ENCODE measurements at places on chromosomes 7 and 10. TPM values are rescaled to one million over a fixed set of nuclear protein-coding genes. Genes with fewer than 3 reads are reported as not detected.

DNA sequence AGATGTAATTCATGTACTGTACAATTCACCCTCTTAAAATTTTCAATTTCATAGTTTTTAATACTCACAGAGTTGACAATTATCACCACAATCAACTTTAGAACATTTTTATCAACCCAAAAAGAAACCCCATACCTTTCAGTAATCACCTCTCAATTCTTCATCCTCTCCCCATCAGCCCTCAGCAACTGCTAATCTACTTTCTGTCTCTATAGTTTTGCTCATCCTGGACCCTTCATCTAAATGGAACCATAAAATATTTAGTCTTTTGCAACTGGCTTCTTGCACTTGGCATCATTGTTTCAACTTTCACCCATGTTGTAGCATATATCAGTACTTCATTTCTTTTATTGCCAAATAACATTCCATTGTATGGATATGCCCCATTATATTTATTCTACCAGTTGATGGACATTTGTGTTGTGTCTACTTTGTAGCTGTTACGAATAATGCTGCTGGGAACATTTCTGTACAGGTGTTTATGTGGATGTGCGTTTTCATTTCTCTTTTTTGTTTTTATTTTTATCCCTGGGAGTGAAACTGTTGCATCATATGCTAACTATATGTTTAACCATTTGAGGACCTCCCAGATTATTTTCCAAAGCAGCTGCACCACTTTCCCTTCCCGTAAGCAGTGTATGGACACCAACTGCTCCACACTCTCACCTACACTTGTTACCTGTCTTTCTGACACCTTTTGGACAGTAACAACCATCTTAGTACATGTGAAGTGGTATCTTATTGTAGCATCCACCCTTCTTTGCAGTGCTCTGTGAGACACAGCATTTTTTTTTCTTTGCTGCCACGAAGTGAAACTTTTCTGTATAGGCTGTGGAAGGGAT, 65.4 kb upstream of the APBB1IP start:
- no peaks in the 10 kb centered on the region for H3K27me3 ChIP-seq
- no peaks in the 10 kb centered on the region for H3K36me3 ChIP-seq
- H3K27ac ChIP-seq, result no peak overlapping the region
- H3K4me3 ChIP-seq, result no peak overlapping the region
- DNase-seq, result no peak
- H3K4me1 ChIP-seq, result no peaks in the 10 kb centered on the region

GRCh38 chr10:16741540-16741939, 75.7 kb downstream of the RSU1 start:
- no peak overlapping the region for H3K4me3 ChIP-seq
- H3K27ac ChIP-seq, result no peak overlapping the region
- no peak for DNase-seq
- no peaks in the 10 kb centered on the region for H3K4me1 ChIP-seq
- H3K36me3 ChIP-seq, result peaks cover 1% of the 10 kb centered on the region

GRCh38 chr7:28573651-28574301, 161.5 kb downstream of the CREB5 start:
- no peaks in the 10 kb centered on the region for H3K36me3 ChIP-seq
- peak; percentile 54 for DNase-seq
- H3K27me3 ChIP-seq, result no peaks in the 10 kb centered on the region
- H3K27ac ChIP-seq, result no peak overlapping the region
- no peaks in the 10 kb centered on the region for H3K4me1 ChIP-seq

DNA sequence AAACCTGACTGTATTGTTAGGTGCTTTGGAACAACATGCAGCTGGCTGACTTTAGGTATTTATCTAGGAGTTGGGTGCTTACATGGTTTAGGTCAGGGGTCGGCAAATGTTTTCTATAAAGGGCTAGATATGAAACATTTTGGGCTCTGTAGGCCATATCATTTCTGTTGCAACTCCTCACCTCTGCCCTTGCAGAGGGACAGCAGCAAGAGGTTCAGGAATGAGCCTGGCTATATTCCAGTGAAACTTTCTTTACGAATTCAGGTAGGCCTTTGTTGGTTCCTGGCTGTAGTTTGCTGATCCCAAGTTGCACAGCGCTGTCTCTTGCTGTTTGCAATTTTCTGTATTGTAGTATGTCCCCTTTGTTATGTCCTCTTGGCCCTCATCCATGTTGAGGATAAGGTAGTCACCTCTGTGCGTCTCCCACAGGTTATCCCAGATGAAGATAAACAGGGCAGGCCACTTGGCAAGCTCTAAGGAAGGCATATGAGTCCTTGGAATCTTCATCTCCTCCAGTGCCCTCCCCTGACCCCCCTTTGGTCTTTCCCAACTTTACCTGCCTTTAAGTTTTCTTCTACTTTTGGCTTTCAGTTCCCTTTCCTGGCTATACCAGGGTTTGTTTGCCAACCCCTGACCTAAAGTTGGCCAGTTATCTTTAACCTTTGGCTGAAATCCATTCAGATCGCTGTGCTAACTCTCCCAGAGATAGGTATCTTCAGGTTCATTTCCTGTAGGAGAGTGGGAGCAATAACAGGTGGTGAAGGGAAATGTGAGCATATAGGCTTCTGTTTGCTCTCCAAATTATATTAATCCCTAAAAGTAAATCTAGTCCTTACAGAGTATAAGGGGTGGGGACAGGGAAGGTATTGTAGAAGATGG, 36.1 kb downstream of the SGPL1 start:
- peaks cover 13% of the 10 kb centered on the region for H3K4me1 ChIP-seq
- no peak overlapping the region for H3K4me3 ChIP-seq
- no peaks in the 10 kb centered on the region for H3K27me3 ChIP-seq
- DNase-seq, result no peak

GRCh38 chr10:6597478-6597877, 17.4 kb upstream of the PRKCQ start:
- H3K4me3 ChIP-seq, result no peak overlapping the region
- peaks cover 2% of the 10 kb centered on the region for H3K4me1 ChIP-seq
- DNase-seq, result no peak
- no peaks in the 10 kb centered on the region for H3K36me3 ChIP-seq
- H3K27ac ChIP-seq, result no peak overlapping the region

GRCh38 chr10:44024356-44025116, 360.4 kb downstream of the CXCL12 start:
- no peaks in the 10 kb centered on the region for H3K36me3 ChIP-seq
- no peak overlapping the region for H3K27ac ChIP-seq
- DNase-seq, result no peak
- H3K27me3 ChIP-seq, result no peaks in the 10 kb centered on the region
- no peak overlapping the region for H3K4me3 ChIP-seq

GRCh38 chr7:27080844-27081436, 14.9 kb downstream of the HOXA1 start:
- no peaks in the 10 kb centered on the region for H3K4me1 ChIP-seq
- no peaks in the 10 kb centered on the region for H3K36me3 ChIP-seq
- no peaks in the 10 kb centered on the region for H3K27me3 ChIP-seq

GRCh38 chr7:40700653-40701421, 566.0 kb downstream of the SUGCT start:
- no peaks in the 10 kb centered on the region for H3K4me1 ChIP-seq
- no peaks in the 10 kb centered on the region for H3K27me3 ChIP-seq
- H3K36me3 ChIP-seq, result no peaks in the 10 kb centered on the region
- H3K27ac ChIP-seq, result no peak overlapping the region

DNA sequence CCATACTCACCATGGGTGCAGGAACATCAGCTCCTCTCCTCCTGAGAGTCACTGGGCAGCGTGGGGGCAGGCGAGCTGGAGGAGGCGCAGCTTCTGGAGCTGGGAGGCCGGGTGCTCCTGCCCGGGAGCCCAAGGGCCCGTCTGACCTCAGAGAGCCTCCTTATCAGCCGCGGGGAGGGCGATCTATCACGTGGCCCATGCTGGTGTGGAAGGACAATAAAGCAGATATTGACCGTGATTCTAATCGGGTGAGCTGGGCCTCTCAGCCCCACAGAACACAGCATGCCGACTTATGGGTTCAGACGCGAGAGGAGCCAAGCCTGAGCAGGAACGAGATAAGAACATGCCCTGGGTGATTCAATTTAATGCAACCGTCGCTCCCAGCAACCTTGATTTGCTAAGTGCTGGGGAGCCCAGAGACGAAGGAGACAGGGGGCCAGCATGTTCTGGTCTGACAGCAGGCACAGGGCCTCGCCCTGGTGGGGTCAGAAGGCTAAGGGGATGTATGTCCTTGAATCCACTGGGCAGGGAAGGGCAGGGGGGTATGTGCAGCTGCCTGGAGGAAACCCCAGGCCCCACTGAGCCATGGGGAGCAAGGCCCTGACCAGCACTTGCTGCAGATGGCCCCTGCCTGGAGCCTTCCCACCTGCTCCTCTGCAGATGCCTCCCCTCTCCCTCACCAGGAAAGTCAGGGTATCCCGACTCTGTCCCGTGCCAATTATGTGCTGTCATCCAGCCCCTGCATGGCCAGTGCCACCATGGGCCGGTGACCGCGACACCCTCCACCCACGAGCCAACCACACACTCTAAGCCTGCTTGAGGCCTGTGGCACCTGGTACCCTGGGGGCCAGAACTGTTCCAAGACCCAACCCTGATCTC, 95.3 kb upstream of the RET start:
- H3K4me1 ChIP-seq, result no peaks in the 10 kb centered on the region
- no peak overlapping the region for H3K4me3 ChIP-seq
- no peak overlapping the region for H3K27ac ChIP-seq
- no peaks in the 10 kb centered on the region for H3K27me3 ChIP-seq

DNA sequence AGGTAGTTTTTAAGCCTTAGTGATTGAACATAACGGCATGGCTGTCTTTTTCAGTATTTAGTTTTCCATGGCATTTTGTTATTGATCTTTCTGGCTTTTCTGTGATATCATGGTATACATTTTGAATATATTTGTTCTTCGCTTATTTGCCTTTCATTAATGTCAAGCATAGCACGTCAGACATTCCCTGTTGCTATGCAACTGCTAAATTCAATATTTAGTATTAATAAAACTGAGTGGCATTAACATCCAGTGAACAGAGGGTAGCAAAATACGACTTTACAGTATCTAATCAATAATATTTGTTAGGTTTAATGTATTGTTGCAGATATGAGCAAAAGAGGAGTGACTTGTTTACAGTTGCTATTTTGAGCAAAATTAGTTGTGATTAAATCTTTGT, 72.5 kb downstream of the LCOR start:
- no peak overlapping the region for H3K27ac ChIP-seq
- H3K36me3 ChIP-seq, result no peaks in the 10 kb centered on the region
- H3K4me3 ChIP-seq, result no peak overlapping the region
- no peaks in the 10 kb centered on the region for H3K4me1 ChIP-seq
- no peak for DNase-seq
- H3K27me3 ChIP-seq, result no peaks in the 10 kb centered on the region

GRCh38 chr10:53846809-53847208, 954.2 kb downstream of the PCDH15 start:
- no peaks in the 10 kb centered on the region for H3K36me3 ChIP-seq
- H3K4me1 ChIP-seq, result no peaks in the 10 kb centered on the region
- no peak overlapping the region for H3K4me3 ChIP-seq
- no peak for DNase-seq
- no peak overlapping the region for H3K27ac ChIP-seq

- H3K4me3 ChIP-seq, result no peak overlapping the region
- H3K4me1 ChIP-seq, result no peaks in the 10 kb centered on the region
- no peak for DNase-seq
Measured at GRCh38 chr10:115772606-115773005, 500.4 kb downstream of the GFRA1 start.

GRCh38 chr7:37908221-37908788, 8.3 kb downstream of the SFRP4 start:
- no peaks in the 10 kb centered on the region for H3K36me3 ChIP-seq
- no peak for DNase-seq
- H3K4me1 ChIP-seq, result no peaks in the 10 kb centered on the region

GRCh38 chr10:103062854-103063590, 130.1 kb downstream of the NT5C2 start:
- H3K27ac ChIP-seq, result no peak overlapping the region
- no peak for DNase-seq
- no peaks in the 10 kb centered on the region for H3K4me1 ChIP-seq
- no peaks in the 10 kb centered on the region for H3K27me3 ChIP-seq
- no peaks in the 10 kb centered on the region for H3K36me3 ChIP-seq

PAXIP1 gene
- total RNA-seq, result 9.8 TPM

NUTM2E gene
- total RNA-seq, result 0.31 TPM

MIOS gene
- 29.5 TPM for total RNA-seq

SPDYE2B gene
- not detected for total RNA-seq

PRPS1L1 gene
- total RNA-seq, result not detected

METTL27 gene
- total RNA-seq, result 6.3 TPM

LIPK gene
- total RNA-seq, result not detected

GPR15LG gene
- total RNA-seq, result not detected

AKR1C2 gene
- total RNA-seq, result 56.6 TPM

UCMA gene
- not detected for total RNA-seq

ASZ1 gene
- total RNA-seq, result 0.06 TPM

GIMAP8 gene
- total RNA-seq, result 25.0 TPM

FAM13C gene
- 9.5 TPM for total RNA-seq
